ENCODE measurements at places on chromosomes 2 and 18.

GRCh38 chr2:232876978-232877441 lies 6.9 kb downstream of the SNORC start:
- DNase-seq: no peak

DNA sequence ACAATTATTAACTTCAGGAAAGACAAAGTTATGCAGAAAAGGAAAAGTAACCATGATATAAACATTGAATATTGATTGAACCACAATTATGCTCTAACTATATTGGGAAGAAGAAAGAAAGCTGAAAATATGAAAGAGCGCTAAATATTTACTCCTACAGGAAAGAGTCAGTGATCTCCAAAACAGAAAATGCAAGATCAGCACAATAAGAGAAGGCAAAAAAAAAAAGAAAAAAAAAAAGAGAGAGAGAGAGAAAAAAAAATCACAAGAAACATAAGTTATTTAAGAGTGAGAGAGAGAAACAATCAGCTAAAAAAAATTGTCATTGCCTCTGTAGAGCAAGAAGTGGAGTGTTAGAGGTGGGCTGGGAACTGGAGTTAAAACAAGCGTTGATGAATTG lies 28.9 kb upstream of the ELAC1 start:
- no peak for DNase-seq

- DNase-seq: no peak
These were observed 34.3 kb downstream of the LCLAT1 start for GRCh38 chr2:30481323-30481800.

- DNase-seq: no peak
These were observed 2.8 kb upstream of the PUM2 start for GRCh38 chr2:20353241-20353992.

DNA sequence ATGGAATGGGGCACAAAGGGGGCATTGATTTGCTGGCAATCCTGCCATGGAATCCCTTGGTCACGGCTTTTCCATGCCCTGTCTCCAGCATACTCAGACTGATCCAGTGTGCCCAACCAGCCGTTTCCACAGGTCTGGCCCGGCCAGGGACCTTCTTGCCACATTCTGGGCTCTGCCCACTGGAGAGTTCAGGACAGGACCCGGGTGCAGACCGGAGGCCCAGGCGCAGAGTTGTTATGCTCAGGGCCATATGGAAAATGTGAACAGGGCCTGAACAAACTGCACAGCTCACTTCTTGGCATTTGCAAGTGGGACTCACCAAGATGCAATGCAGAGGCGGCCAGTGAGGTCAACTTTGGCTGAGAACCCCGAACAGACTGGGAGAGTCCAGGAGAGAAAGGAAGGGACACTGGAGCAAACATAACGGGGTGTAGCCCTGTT lies 15.6 kb upstream of the ASAP2 start:
- no peak for DNase-seq

DNA sequence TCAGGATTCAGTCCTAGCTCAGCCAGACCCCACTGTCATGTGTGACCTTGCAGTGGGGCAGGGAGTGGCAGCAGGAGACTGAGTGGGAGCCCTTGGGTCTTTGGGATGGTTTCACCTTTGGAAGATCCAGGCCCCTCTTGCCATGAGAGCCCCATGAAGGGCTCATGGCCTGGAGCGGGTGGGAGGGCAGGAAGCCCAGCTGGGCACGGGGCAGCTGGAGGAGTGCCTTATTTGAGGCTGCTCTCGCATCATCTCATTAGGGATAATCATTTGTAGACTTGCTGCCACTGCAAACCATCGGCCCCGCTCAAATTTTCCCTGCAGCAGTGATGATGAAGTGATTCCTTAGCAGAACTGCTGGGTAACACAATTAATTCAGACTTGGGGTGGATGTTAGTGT lies 73.9 kb downstream of the TGOLN2 start:
- no peak for DNase-seq

DNA sequence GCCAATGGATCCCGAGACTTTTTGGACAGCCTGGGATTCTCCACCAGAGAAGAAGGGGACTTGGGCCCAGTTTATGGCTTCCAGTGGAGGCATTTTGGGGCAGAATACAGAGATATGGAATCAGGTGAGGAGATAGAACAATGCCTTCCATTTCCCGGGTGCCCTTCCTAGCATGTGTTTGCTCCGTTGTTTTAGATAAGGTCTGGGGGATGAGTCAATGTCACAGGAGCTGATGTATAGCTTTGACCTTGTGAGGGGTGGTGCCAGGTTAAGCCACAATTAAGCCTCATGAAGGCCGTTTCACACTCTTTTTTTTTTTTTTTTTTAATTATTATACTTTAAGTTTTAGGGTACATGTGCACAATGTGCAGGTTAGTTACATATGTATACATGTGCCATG lies 4.7 kb downstream of the TYMS start:
- DNase-seq: no peak

- no peak for DNase-seq
These were observed 245.5 kb upstream of the CHST9 start for GRCh38 chr18:27430595-27430994.

- no peak for DNase-seq
These were observed 109.0 kb upstream of the PARD3B start for GRCh38 chr2:204436230-204436629.

GRCh38 chr2:121446647-121447241 lies 83.9 kb upstream of the RNU4ATAC start:
- DNase-seq: no peak

DNA sequence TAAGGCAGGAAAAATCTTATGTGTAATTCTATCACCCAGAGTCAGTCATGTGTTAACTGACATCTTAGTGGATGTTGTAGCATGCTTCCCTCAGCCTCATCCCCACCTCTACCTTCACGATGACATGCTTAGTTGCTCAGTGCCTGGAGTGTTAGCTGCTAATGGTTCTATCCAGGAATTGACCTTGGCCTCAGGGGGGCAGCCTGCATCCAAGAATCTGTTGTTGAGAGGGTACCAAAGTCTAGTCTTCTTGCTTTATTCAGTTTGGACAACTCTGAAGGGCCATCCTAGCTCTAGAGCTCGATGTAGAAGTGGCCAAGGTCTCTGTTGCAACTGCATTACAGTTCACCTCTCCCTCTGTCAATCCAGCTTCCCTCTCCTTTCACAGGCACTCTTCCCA lies 61.2 kb downstream of the ACYP2 start:
- DNase-seq: no peak

- DNase-seq: no peak
These were observed 948.3 kb downstream of the CNTNAP5 start for GRCh38 chr2:124973396-124973795.

DNA sequence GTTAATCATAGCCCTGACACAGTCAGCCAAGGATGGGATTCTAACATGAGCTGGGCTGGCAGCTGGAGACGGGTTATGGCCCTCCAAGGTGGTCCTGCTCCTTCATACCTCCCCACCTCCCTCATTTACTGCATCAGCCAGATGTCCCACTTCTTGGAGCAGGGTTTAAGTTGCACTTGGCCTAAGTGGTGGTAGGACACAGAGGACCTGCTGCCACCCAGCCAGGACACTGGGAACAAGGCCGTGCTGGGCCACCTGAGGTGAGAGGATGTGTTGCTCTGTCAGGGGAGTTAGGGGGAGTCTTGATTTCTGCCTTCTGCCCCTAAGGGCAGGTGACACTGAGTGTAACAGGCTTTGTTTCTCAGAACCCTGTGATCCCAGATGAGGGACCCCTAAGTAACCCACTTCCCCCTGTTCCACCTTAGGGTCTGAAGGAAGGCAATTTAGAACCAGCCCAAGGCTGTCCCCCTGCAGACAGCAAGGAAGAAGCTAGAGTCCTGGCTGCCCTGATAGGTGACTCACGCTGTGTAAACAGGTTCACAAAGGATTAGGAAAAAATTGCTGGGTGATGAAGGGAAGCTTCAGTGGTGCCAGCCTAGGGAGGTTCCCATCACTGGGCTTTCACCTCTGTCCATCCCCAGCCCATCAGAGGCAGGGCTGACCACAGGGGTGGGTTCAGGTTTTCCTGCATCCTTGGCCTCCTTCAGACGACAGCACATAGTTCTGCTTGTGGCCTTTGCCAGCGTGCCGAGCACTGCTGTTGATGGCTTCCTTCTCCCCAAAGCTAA lies 114.3 kb upstream of the MCFD2 start:
- DNase-seq: no peak

DNA sequence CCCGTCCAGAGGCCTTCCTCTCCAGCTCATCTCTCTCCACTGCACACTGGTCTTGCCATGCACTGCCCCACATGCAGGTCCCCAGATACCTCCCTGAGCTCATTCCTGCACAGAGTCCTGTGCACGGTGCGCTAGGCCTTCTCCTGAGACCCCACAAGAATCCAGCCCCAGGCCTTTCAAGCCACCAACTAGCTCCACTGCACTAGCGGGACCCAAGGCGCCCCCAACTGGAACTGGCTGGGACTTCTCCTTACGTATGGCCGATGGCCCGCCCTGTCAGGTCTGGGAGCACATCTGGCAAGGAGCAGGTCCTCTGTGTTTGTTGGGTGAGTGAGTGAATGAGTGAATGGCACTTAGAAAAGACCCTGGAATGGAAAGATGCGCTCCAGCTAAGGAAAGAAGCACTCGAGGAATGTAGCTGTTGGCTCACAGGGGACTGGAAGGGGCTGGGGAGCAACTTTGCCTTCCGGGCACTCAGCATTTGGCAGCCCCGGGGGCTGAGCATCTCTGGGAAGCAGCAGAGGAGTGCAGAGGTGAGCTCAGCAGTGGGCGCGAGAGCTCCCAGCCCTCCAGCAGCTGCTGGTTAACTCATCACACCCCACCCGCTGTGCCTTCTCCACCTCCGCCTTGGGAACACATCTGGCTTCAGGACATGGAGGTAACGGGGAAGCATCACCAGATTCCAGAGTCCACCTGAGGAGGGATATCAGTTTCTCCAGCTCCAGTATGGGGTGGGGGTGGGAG lies 223.1 kb downstream of the GLI2 start:
- no peak for DNase-seq

- no peak for DNase-seq
These were observed 58.3 kb downstream of the FEZ2 start for GRCh38 chr2:36539631-36540030.

GRCh38 chr2:54628418-54628817 lies 95.0 kb upstream of the EML6 start:
- no peak for DNase-seq

DNA sequence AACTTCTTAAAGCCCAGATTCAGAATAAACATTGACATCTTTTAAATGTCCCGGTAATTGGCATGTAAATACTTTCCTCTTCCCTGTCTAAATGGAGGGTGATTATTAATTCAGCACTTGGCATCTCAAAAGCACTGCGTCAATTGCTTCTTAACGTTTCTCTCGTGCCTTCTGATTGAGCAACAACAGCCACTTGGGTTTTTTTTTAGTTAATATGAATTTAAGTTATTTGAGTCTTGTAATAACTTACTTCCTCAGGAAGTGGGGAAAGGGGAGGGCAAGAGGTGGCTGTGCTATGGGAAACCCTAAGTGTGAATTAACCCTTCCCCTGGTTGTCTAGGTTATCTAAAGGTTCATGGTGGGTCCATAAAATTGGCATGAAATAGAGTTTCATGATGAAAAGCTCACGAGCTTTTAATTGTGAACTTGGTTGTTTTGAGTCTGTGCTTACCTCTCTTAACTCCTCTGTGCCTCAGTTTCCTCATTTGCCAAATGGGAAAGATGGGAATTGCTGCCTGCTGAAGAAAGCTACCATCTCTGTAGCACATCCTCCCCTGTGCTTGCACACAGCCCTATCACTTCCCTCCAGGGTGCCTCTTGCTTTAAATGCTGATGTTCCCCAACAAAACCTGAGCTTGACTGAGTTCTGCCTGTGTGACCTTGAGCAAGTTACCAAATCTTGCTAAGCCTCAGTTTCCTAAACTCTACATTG lies 126.3 kb upstream of the BCL2L11 start:
- DNase-seq: no peak

Measured in activated gamma-delta T cell treated with anti-CD3 and anti-CD28 coated beads, Interleukin-2, amount 50 U/mL, for 16 hours (primary cell).